ENCODE measurements at places on chromosomes 12 and 14. TPM values are rescaled to one million over a fixed set of nuclear protein-coding genes. Genes with fewer than 3 reads are reported as not detected.

Gene SERPINA3
- total RNA-seq = 8.0 TPM

Gene NOXRED1
- total RNA-seq = 0.14 TPM

Gene NRIP2
- total RNA-seq = not detected

Gene CLEC4D
- not detected for total RNA-seq

Gene ANG
- total RNA-seq = 5.1 TPM

Gene PNMA1
- total RNA-seq = 9.0 TPM

Gene GLIPR1L2
- 0.71 TPM for total RNA-seq

Gene SIX1
- total RNA-seq = 2.8 TPM

Gene FUT8
- total RNA-seq = 137 TPM

Gene EXOC3L4
- total RNA-seq = 1.6 TPM

Gene KLRB1
- total RNA-seq = not detected

Gene RTL1
- total RNA-seq = not detected

Gene ALDH1L2
- 44.7 TPM for total RNA-seq

Gene KCNC2
- total RNA-seq = not detected

Gene RNASE1
- total RNA-seq = not detected

Gene GUCY2C
- total RNA-seq = not detected

Gene INSM2
- not detected for total RNA-seq

Gene KLRK1
- not detected for total RNA-seq

Gene GZMB
- not detected for total RNA-seq

Gene AMN1
- 7.5 TPM for total RNA-seq

Gene CPM
- 3.0 TPM for total RNA-seq

Gene LRP1-AS
- total RNA-seq = not detected

Gene PAX9
- 0.09 TPM for total RNA-seq

Gene ANKS1B
- total RNA-seq = 0.43 TPM

Gene RDH5
- total RNA-seq = 3.7 TPM

Gene RHOJ
- total RNA-seq = 3.4 TPM

Data from smooth muscle cell of bladder (primary cell).